Progenitor cell of endocrine pancreas (in vitro differentiated cells): ENCODE measurements at places on chromosomes 3 and 15. TPM values are rescaled to one million over a fixed set of nuclear protein-coding genes. Genes with fewer than 3 reads are reported as not detected.

DNA sequence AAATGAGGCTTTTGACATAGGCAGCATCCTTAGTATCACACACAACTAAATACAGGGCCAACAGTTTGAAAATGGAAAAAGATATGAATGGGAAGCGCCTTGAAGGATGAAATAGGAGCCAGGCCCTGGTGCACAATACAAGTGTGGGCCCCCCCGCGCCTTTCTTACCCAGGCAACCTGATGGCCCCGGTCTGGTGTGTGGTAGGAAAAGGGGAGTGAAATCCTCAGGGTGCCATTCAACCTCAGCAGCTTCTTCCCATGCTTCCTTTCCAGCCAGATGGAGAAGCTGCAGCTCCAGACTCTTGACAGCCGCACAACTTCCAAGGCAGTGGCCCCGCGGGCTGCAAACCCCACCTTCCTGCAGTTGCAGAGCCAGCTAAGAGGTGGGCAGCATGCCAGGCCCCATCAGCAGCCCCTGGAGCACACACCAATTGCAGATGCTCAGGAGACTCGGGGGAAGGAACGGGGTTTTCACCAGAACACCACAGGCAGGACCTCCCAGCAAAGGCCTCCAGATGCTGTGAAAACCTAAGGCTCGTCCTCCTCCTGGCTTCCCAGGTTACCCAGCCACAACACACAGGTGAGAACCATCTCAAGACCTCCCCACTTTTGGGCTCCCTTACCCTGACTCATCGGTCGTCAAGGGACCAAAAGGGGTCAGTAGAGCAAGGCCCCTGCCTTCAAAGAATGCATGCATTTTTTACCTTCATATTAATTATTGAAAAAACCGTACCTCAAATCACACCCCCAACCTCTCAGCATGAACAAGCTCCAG, 101.6 kb downstream of the CPN2 start:
- H3K27ac ChIP-seq = no peak overlapping the region
- H3K4me3 ChIP-seq = no peak overlapping the region
- DNase-seq = no peak
- peaks cover 10% of the 10 kb centered on the region for H3K27me3 ChIP-seq
- peaks cover 24% of the 10 kb centered on the region for H3K4me1 ChIP-seq
- H3K36me3 ChIP-seq = no peaks in the 10 kb centered on the region

GRCh38 chr3:66121318-66121717, 82.6 kb upstream of the MAGI1 start:
- peaks cover 3% of the 10 kb centered on the region for H3K27me3 ChIP-seq
- peaks cover 17% of the 10 kb centered on the region for H3K4me1 ChIP-seq
- DNase-seq = no peak
- H3K4me3 ChIP-seq = no peak overlapping the region
- no peak overlapping the region for H3K27ac ChIP-seq

DNA sequence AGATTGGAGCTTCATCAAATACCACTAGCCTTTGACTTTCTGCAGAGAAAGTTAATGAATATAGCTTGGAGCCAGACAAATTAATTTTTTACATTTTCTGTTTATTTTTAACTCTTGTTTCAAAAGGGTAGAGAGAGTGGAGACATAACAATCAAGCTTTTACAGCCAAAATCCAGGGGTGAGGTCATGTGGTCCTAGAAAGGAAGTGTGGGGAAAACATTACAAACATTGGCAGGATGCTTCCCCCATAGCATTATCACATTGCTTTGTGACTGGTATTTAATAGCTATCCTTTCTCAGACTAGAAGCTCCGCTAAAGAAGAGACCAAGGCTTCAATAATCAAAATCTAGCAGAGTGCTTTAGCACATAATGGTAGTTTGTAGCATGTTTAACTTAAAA, 46.4 kb upstream of the PHLDB2 start:
- peaks cover 32% of the 10 kb centered on the region for H3K36me3 ChIP-seq
- no peaks in the 10 kb centered on the region for H3K27me3 ChIP-seq
- no peak overlapping the region for H3K27ac ChIP-seq
- peaks cover 26% of the 10 kb centered on the region for H3K4me1 ChIP-seq
- DNase-seq = no peak

GRCh38 chr3:10408680-10409079, 87.8 kb upstream of the SEC13 start:
- H3K36me3 ChIP-seq = no peaks in the 10 kb centered on the region
- no peaks in the 10 kb centered on the region for H3K27me3 ChIP-seq
- no peak overlapping the region for H3K4me3 ChIP-seq

- peaks cover 30% of the 10 kb centered on the region for H3K27me3 ChIP-seq
- no peaks in the 10 kb centered on the region for H3K4me1 ChIP-seq
- no peak overlapping the region for H3K27ac ChIP-seq
- no peaks in the 10 kb centered on the region for H3K36me3 ChIP-seq
These were observed 73.2 kb downstream of the CORO2B start for GRCh38 chr15:68651916-68652525.

DNA sequence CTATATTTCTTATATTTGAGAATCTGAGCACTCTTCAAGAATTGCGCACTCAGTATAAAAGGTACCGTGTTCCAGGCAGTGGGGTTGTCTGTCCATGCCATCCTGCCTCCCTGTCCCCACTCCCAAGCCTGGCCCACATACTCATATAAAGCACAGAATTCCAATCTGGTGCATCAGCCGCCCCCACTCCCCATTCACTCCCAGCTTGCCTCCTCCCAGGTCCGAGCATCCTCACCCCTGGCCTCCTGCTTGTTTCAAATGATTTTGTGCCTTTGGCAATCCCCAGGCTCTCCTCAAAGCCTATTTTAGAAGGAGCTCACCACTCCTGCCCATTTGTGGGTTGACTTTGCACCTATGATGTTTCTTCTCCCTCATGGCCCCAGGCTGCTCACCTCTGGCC, 22.2 kb upstream of the IGF1R start:
- H3K27me3 ChIP-seq = peaks cover 23% of the 10 kb centered on the region
- no peaks in the 10 kb centered on the region for H3K4me1 ChIP-seq
- H3K4me3 ChIP-seq = no peak overlapping the region
- DNase-seq = no peak
- H3K36me3 ChIP-seq = no peaks in the 10 kb centered on the region

DNA sequence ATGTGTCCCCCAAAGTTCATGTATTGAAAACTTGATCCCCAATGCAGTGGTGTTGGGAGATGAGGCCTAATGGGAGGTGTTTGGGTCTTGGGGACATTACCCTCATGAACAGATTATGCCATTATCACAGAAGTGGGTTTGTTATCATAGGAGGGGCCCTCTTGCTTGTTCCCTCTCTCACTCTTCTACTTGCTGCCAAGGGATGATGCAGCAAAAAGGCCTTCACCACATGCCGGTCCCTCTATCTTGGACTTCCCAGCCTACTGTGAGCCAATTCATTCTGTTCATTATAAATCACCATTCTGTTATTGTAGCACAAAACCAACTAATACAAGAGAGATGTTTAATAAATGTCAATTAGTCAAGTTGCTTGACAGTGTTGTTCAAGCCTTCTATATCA, 47.2 kb downstream of the FAM227B start:
- peaks cover 3% of the 10 kb centered on the region for H3K36me3 ChIP-seq
- DNase-seq = no peak
- no peaks in the 10 kb centered on the region for H3K4me1 ChIP-seq
- H3K27me3 ChIP-seq = no peaks in the 10 kb centered on the region

The CRBN gene
- total RNA-seq = 40.1 and 50.9 TPM in 2 replicates

The GLDN gene
- total RNA-seq = 0.12 and 0.18 TPM in 2 replicates

The TGM5 gene
- not detected in 2 replicates for total RNA-seq

The WDR93 gene
- total RNA-seq = 0.91 and 1.3 TPM in 2 replicates

The IMPG2 gene
- 0.82 and 0.98 TPM in 2 replicates for total RNA-seq

The PP2D1 gene
- total RNA-seq = not detected in 2 replicates

The RLBP1 gene
- total RNA-seq = not detected in 2 replicates

The LNP1 gene
- 2.7 and 3.6 TPM in 2 replicates for total RNA-seq

The C2CD4B gene
- total RNA-seq = 0.53 and 0.69 TPM in 2 replicates

The CMTM6 gene
- 50.6 and 52.7 TPM in 2 replicates for total RNA-seq

The PAQR5 gene
- total RNA-seq = 12.6 and 14.6 TPM in 2 replicates

The SLC27A2 gene
- 10.3 and 10.6 TPM in 2 replicates for total RNA-seq
